ENCODE measurements at places on chromosomes 16 and 17.

- no peak for DNase-seq
Measured at GRCh38 chr17:17420082-17420481, 56.7 kb upstream of the MED9 start.

DNA sequence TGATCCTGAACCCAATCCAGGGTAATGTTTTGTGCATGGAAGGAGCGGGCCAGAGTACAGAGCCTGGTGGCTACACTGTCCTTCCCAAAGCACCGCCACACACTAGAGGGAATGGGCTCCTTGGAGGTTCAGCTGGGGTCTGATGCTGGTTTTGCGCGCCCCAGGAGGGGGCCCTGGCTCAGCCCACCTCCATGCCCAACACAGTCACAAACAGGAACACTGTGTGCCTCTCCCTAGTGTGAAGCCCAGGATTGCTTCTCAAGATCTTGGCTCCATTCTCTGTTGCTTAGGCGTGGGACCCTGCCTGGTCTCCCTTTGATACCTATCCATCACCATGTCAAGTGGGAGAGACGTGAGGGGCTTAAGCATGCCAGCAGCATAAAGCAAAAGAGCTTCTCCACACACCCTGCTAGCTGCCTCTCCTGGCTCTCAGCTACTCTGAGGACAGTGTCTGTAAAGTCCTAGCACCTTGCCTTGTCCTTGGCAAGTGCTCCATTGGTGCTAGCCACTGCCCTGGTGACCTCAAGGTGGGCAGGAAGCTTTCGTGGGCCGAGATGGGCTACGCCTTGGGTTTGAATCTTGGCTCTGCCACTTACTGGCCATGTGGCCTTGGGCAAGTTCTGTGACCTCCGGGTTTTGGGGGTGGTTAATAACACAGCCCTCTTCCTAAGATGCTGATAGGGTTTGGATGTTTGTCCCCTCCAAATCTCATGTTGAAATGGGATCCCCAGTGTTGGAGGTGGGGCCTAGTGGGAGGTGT, 122.2 kb downstream of the C16orf78 start:
- DNase-seq: no peak

GRCh38 chr17:14461227-14461548, 160.3 kb downstream of the HS3ST3B1 start:
- DNase-seq: no peak

DNA sequence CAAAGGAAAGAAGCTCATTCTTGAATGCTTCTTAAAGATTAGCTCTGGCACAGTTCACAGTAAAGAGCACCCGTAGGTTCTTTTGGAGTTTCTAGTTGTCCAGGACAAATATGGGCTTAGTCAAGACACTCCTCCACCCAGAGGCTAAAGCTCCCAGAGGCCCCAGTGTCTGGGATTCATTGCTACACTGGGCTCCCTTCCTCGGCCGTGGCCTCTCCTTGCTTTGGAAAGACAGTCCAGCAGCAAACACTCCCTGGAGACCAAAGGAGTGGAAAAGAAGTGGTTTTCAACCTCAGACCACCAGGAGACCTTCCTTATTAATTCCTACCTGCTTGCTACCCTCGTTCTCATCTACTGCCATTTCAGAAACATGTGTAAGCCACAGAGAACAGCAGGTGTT, 17.1 kb downstream of the PHB1 start:
- no peak for DNase-seq

DNA sequence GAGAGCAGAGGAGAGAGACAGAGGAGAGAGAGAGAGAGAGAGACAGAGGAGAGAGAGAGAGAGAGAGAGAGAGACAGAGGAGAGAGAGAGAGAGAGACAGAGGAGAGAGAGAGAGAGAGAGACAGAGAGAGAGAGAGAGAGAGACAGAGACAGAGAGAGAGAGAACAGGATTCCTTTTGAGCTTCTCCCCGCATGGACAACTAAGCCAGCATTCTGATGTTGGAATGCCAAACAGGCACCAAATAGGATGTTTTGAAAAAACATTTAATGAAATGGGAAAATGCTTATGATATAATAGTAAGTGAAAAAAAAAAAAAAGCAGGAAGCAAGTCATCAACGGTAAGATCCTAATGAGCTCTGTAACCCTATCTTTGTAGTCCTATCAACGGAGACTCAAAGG, 60.7 kb downstream of the ARSG start:
- DNase-seq: no peak

GRCh38 chr17:1843947-1844346, 14.1 kb downstream of the RPA1 start:
- no peak for DNase-seq

GRCh38 chr17:9512323-9513168, 63.1 kb downstream of the STX8 start:
- no peak for DNase-seq

DNA sequence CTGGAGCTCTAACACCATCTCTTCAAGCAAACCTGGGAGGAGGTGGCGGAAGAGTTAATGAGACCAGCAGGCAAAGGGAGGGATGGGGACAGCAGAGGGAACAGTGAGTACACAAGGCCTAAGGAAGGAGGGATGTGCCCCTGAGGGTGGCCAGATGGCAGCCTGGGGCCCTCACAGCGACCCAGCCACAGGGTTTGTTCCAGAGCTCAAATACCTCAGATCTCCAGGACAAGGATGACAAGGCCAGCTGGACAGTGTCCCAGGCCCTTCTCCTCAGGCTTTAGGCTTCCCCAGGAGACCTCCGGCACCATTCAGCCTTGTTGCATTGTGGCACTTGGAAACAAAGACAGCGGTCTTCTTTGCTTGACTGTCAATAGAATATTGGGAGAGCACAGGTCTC, 14.9 kb downstream of the CDIP1 start:
- no peak for DNase-seq

- no peak for DNase-seq
Measured at GRCh38 chr16:52727849-52728248, 180.9 kb upstream of the TOX3 start.

GRCh38 chr16:2498531-2499253, 15.1 kb upstream of the ATP6V0C start:
- no peak for DNase-seq

Measured in activated CD4-positive, alpha-beta T cell treated with anti-CD3 and anti-CD28 coated beads, Interleukin-2, Interleukin-4, amounts not matched to agents 100 ng/mL and 50 ng/mL, durations not matched to agents 16 hours and 8 hours (primary cell).